ENCODE measurements at places on chromosomes 5 and 9.

GRCh38 chr5:82748688-82749460, 328.3 kb downstream of the TMEM167A start:
- DNase-seq = no peak

DNA sequence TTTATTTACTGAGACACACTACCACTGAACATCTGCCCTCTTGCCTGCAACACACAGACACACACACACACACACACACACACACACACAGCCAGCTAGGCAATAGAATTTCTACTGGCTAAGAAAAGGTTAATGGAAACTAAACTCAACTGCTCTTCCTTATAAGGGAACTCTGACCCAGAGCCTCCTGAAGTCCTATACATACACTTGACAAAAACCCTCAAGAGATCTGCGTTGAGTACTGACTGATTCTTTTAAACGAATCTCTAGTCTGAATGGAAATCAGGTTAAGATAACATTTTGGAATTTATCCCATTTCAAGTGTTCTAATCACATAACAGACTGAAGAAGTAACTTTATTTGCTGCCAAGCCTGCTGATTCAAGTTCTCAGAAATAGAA, 25.9 kb upstream of the TRPM3 start:
- DNase-seq = no peak

GRCh38 chr9:121294151-121294743, 26.3 kb downstream of the GSN start:
- DNase-seq = no peak

- DNase-seq = no peak
Measured at GRCh38 chr5:932628-933250, 40.1 kb downstream of the TRIP13 start.

- DNase-seq = no peak
Measured at GRCh38 chr5:90983148-90983547, 400.0 kb downstream of the ARRDC3 start.
